ENCODE measurements at places on chromosomes 3 and 15. TPM values are rescaled to one million over a fixed set of nuclear protein-coding genes. Genes with fewer than 3 reads are reported as not detected.

The SLC28A2 gene
- total RNA-seq: not detected

The SERPINI2 gene
- not detected for total RNA-seq

DNA sequence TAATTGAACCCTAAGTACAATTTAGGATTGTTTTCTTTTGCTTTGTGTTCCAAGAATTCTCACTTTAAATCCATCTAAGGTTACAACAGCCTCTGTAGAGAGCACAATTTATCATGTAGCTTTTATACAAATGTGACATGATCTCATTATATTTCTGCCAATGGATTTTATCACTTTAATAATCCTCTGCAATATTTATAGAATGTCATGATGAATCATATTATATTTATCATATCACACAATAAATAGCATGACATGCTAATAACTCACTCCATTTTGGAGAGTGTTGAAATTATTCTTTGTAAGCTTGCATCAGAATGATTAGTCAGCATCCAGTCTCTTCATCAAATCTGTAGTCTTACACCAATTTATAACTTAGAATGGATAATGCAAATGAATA lies 280.6 kb upstream of the ZNF717 start:
- no peak for DNase-seq

DNA sequence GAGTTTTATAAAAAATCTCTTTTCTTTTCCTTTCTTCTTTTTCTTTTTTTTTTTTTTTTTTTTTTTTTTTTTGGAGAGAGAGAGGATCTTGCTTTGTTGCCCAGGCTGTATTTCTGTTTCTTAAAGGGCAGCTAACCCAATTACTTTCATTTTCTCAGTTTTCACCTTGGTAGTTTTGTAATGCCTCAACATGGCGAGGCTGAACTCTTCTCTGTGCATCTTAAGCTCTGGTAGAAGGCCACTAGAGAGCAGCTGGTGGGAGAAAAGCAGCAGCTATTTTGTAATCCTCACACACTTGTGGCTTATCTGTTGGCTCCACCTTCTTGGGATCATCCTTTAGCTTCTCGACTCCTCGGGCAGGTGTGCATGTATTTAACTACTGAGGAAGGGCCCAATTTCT lies 152.2 kb upstream of the MEIS2 start:
- no peak for DNase-seq

Measured in activated CD4-positive, alpha-beta memory T cell treated with anti-CD3 and anti-CD28 coated beads for 36 hours (primary cell).